ENCODE measurements at places on chromosomes 7 and 10. TPM values are rescaled to one million over a fixed set of nuclear protein-coding genes. Genes with fewer than 3 reads are reported as not detected.

GRCh38 chr10:44572146-44572545 lies 187.2 kb upstream of the CXCL12 start:
- H3K4me3 ChIP-seq: no peak overlapping the region
- DNase-seq: no peak
- no peaks in the 10 kb centered on the region for H3K27me3 ChIP-seq
- H3K36me3 ChIP-seq: no peaks in the 10 kb centered on the region
- no peak overlapping the region for H3K27ac ChIP-seq
- no peaks in the 10 kb centered on the region for H3K4me1 ChIP-seq

The GHRHR gene
- not detected for total RNA-seq

The TWIST1 gene
- total RNA-seq: 1.7 TPM

The CFTR gene
- 0.95 TPM for total RNA-seq

GRCh38 chr7:133253519-133253875 lies 619 bp downstream of the EXOC4 start:
- no peak for DNase-seq
- peak overlapping the region; percentile 79 for H3K27ac ChIP-seq
- no peaks in the 10 kb centered on the region for H3K27me3 ChIP-seq
- H3K4me3 ChIP-seq: peak overlapping the region; percentile 88

- H3K4me3 ChIP-seq: no peak overlapping the region
- DNase-seq: no peak
- H3K27ac ChIP-seq: no peak overlapping the region
- H3K27me3 ChIP-seq: no peaks in the 10 kb centered on the region
- H3K36me3 ChIP-seq: no peaks in the 10 kb centered on the region
- H3K4me1 ChIP-seq: no peaks in the 10 kb centered on the region
Observed at GRCh38 chr7:80410081-80410480, 101.8 kb downstream of the GNAT3 start.

- no peaks in the 10 kb centered on the region for H3K27me3 ChIP-seq
- H3K36me3 ChIP-seq: no peaks in the 10 kb centered on the region
- H3K4me3 ChIP-seq: no peak overlapping the region
- no peak overlapping the region for H3K27ac ChIP-seq
- no peak for DNase-seq
Observed at GRCh38 chr7:158024881-158025280, 562.7 kb downstream of the PTPRN2 start.

- no peaks in the 10 kb centered on the region for H3K27me3 ChIP-seq
- DNase-seq: no peak
- peaks cover 15% of the 10 kb centered on the region for H3K4me1 ChIP-seq
- H3K27ac ChIP-seq: no peak overlapping the region
Observed at GRCh38 chr10:13913897-13914296, 327.1 kb downstream of the PRPF18 start.

DNA sequence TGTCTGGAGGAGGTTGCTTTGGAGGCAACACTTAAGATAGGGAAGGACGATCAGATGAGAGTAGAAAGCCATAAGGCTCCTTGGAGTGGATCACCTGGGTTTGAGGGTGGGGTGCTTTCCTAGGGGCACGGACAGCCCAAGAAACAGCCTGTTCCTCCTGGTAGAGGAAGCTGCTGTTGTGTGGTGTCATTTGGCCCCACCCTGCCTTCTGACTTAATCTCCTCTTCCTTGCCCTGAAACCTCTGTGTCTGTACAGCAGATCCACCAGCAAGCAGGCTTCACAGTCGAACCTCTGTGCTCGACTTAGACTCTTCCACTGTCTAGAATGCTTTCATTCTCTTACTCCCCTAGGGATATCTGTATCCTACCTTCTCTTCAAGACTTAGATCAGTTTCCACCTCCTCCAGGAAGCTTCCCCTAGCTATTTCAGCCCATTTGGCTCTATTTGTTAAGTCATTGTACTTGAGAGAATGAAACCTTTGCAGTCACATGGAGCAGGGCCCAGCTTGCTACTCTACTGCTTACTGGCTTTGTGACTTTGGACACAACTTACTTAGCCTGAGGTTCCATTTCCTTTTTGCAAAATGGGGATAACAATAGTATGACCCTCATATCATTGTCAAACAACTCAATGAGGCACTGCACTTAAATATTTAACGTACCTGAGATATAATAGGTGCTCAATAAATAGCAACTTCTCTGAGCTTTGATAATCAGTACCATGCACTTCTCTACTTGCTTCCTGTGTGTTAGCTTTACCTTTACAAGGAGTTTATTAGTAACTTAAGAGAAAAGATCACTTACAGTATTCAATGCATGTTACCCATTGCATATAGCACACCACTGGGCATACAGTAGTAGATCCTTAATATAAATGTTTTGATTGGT lies 5.0 kb downstream of the MXI1 start:
- H3K36me3 ChIP-seq: no peaks in the 10 kb centered on the region
- DNase-seq: no peak
- peak overlapping the region; percentile 94 for H3K27ac ChIP-seq
- no peaks in the 10 kb centered on the region for H3K27me3 ChIP-seq
- H3K4me1 ChIP-seq: peaks cover 53% of the 10 kb centered on the region

- H3K36me3 ChIP-seq: no peaks in the 10 kb centered on the region
- H3K4me1 ChIP-seq: no peaks in the 10 kb centered on the region
- no peak overlapping the region for H3K4me3 ChIP-seq
- H3K27me3 ChIP-seq: no peaks in the 10 kb centered on the region
- DNase-seq: no peak
Observed at GRCh38 chr7:34136698-34137097, 231.4 kb downstream of the BMPER start.

DNA sequence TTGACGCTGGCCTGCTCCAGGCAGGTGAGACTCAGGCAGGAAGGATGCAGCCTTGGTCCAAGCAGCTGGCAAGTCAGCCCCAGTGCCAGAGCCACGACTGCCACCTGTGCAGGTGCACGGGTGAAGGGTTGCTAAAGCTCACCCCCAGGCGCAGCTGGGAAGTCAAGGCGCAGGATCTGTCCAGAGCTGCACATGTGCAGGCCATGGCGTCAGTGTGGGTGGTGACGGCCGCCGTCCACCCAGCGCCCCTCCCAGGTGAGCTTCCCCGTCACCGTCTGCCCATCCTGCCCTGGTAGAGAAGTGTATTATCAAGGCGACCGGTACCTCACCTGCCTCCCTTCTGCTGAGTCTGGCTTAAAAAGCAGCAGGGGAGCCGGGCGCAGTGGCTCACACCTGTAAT lies 110.1 kb downstream of the MAD1L1 start:
- H3K4me3 ChIP-seq: no peak overlapping the region
- H3K36me3 ChIP-seq: no peaks in the 10 kb centered on the region
- H3K4me1 ChIP-seq: peaks cover 9% of the 10 kb centered on the region
- H3K27me3 ChIP-seq: no peaks in the 10 kb centered on the region
- no peak overlapping the region for H3K27ac ChIP-seq

The ZPBP gene
- not detected for total RNA-seq

The KCP gene
- total RNA-seq: 0.26 TPM

The CDK5 gene
- 11.3 TPM for total RNA-seq

Data from heart right ventricle (tissue), 16 donors.